ENCODE measurements at places on chromosomes 16 and 17. TPM values are rescaled to one million over a fixed set of nuclear protein-coding genes. Genes with fewer than 3 reads are reported as not detected.

NXPH3 gene
- total RNA-seq, result 30.3 TPM

AOC2 gene
- total RNA-seq, result not detected

TMEM92 gene
- total RNA-seq, result not detected

ARHGAP44 gene
- 19.3 TPM for total RNA-seq

SOST gene
- total RNA-seq, result 15.1 TPM

UNC13D gene
- total RNA-seq, result 33.1 TPM

HIGD1B gene
- total RNA-seq, result not detected

NKIRAS2 gene
- 63.6 TPM for total RNA-seq

Data from ascending aorta (tissue), 2 donors.